ENCODE measurements at places on chromosomes 11 and 22.

- DNase-seq, result no peak
Observed at GRCh38 chr11:32466279-32466915, 31.1 kb upstream of the WT1 start.

DNA sequence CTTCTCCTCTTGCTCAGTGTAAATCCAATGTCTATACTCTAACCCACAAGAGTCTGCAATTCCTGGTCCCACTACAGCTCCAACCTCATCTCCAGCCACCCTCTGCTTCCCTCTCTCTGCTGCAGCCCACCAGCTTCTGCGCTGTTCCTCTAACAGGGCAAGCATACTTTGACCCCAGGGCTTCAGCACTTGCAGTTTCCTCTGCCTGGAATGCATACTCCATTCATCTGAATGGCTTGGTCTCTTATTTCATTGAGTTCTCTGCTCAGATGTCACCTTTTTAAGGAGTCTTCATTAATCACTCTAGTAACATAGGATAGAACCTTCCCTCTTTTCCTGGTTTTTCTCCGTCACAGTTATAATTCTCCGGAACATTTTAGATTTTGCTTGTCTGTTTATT lies 141.6 kb downstream of the BUD13 start:
- DNase-seq, result no peak

DNA sequence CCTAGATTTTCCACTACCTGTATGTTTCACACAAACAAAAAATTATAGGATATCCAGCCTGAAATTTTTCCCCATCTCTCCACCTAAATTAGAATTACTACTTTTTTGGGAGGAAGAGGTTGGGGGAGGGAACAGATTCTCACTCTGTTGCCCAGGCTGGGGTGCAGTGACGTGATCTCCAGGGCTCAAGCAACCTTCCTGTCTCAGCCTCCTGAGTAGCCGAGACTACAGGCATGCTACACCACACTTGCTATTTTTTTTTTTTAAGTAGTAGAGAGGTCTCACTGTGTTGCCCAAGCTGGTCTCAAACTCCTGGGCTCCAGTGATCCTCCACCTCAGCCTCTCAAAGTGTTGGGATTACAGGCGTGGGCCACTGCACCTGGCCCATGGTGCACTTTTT lies 9.5 kb downstream of the JAML start:
- DNase-seq, result no peak

- no peak for DNase-seq
Observed at GRCh38 chr11:107092667-107093066, 74.4 kb upstream of the GUCY1A2 start.

- no peak for DNase-seq
Observed at GRCh38 chr11:125952973-125953372, 7.1 kb downstream of the VSIG10L2 start.

DNA sequence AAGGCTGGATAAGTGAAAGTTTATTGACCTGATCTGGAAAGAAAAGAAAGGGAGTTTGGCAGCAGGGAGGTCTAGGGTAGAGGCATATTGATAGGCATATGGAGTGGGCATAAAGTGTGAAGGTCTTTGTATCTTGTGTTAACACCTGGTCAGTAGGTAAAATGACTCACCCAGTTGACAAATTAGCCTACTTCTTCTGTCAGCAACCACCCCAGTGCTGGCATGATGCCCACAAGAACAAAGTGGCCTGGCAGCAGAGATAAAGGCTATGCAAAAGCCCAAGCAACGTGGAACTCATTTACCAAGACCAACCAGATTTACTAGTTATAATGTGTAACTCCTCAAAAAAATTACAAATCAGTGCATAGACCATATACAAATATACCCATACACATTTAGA lies 4.9 kb downstream of the OR10A3 start:
- DNase-seq, result no peak

- no peak for DNase-seq
Observed at GRCh38 chr11:12693479-12694182, 19.4 kb downstream of the TEAD1 start.

- DNase-seq, result no peak
Observed at GRCh38 chr11:33179348-33179803, 18.1 kb upstream of the CSTF3 start.

DNA sequence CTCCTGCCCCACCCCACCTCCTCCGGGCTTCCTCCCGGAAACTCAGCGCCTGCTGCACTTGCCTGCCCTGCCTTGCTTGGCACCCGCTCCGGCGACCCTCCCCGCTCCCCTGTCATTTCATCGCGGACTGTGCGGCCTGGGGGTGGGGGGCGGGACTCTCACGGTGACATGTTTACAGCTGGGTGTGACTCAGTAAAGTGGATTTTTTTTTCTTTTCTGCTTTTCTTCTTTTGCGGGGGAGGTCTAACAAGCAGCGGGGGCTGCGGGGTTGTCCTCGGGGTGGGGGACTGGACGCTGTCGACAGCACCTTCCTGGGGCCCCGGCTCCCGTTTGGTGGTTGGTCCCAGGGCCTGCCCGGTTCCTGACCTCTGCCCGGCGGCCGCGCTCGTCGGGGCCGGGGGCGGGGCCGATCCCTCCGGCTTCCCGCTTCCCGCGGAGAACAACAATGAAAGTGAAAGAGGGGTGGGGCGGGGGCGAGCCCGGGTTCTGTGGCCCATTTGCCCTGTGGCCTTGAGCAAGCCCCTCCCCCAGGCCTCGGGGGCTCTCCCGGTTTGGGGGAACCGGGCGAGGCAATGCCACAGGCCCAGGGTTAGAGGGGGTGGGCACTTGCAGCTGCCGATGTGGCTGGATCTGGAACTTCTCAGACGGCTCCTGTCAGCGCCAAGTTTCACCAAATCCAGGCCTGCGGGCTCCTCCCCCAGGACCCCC lies 975 bp upstream of the MDK start:
- DNase-seq, result peak; percentile 49

- DNase-seq, result no peak
Observed at GRCh38 chr11:134978388-134979088, 566.5 kb upstream of the B3GAT1 start.

DNA sequence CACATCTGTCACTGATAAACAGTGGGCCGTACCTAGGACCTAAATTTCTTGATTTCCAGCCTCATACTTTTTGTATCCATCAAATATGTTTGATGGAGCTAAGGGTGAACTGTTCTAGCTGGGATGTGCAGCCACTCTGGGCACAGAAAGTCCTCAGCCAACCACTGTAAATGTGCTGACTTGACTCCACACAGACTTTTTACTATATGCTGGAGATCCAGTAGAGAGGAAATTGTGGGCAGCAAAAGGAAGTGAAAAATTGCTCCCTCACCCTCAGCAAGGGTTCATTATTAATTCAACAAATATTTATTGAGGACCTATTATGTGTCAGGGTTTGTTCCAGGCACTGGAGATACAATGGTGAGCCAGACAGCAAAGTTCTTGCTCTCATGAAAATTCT lies 54.2 kb upstream of the AMPD3 start:
- no peak for DNase-seq

GRCh38 chr11:118233850-118234249 lies 9.0 kb upstream of the JAML start:
- no peak for DNase-seq

- peak; percentile 100 for DNase-seq
Observed at GRCh38 chr11:64241241-64241490, 271 bp downstream of the FKBP2 start.
